ENCODE measurements at places on chromosomes 16 and 17.

DNA sequence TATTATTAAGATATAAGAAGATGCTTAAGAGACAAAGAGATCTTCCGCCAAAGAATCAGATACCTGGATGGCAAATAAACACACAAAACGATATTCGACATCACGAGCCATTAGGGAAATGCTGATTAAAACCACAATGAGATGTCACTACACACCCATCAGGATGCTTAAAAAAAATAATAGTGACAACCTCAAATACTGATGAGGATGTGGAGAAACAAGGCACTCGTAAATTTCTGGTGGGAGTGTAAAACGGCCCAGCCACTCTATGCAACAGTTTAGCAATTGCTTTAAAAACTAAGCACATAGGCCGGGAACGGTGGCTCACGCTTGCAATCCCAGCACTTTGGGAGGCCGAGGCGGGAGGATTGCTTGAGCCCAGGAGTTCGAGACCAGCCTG, 39.4 kb downstream of the TBC1D16 start:
- no peak for DNase-seq

DNA sequence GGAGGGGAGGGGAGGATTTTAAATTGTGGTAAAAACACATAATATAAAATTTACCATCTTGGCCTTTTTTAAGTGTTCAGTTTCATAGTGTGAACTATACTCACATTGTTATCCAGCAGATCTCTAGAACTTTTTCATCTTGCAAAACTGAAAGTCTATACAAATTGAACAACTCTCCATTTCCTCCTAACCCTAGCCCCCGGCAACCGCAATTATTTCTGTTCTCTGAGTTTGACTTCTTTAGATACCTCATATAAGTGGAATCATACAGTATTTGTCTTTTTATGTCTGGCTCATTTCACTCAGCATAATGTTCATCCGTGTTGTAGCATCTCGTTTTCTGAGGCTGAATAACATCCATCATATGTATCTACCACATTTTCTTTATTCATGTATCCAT, 30.0 kb upstream of the MRTFB start:
- DNase-seq, result no peak

- peak; percentile 53 for DNase-seq
These were observed 79.9 kb downstream of the GPRC5B start for GRCh38 chr16:19804538-19805323.

- DNase-seq, result no peak
These were observed 96.3 kb downstream of the TMEM114 start for GRCh38 chr16:8493972-8494371.

- DNase-seq, result no peak
These were observed 79.1 kb upstream of the C16orf82 start for GRCh38 chr16:26987597-26988010.

DNA sequence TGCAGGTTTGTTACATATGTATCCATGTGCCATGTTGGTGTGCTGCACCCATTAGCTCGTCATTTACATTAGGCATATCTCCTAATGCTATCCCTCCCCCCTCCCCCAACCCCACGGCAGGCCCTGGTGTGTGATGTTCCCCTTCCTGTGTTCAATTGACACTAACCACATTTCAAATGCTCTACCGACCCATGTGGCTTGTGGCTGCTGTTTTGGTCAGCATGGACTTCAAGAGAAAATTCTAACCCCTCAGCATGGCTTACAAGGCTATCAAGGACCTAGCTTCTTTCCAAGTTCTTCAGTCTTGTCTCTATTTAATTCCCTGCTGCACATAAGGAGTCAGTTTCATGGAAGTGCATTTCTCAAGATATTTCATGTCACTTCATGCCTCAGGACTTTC, 52.9 kb downstream of the MMD start:
- DNase-seq, result peak; percentile 64
